ENCODE measurements at places on chromosomes 4 and X. TPM values are rescaled to one million over a fixed set of nuclear protein-coding genes. Genes with fewer than 3 reads are reported as not detected.

HS3ST1 gene
- total RNA-seq: 0.37 TPM

ARHGAP10 gene
- 4.2 TPM for total RNA-seq

ZCCHC18 gene
- total RNA-seq: 9.3 TPM

RBM3 gene
- 261 TPM for total RNA-seq

TMEM150C gene
- 8.9 TPM for total RNA-seq

MND1 gene
- total RNA-seq: 36.1 TPM

KLHL13 gene
- total RNA-seq: 13.2 TPM

SLC30A9 gene
- 68.0 TPM for total RNA-seq

GAGE12H gene
- not detected for total RNA-seq

GYPE gene
- not detected for total RNA-seq

PRPS2 gene
- total RNA-seq: 27.2 TPM

AKAP14 gene
- not detected for total RNA-seq

TNMD gene
- not detected for total RNA-seq

CT45A5 gene
- total RNA-seq: not detected

FAT1 gene
- total RNA-seq: 130 TPM

CENPVL2 gene
- total RNA-seq: 1.6 TPM

SPARCL1 gene
- 8.6 TPM for total RNA-seq

SLC10A4 gene
- total RNA-seq: 2.0 TPM

TBC1D8B gene
- 1.1 TPM for total RNA-seq

SEC31A gene
- 137 TPM for total RNA-seq

TRMT44 gene
- total RNA-seq: 20.1 TPM

DOK7 gene
- total RNA-seq: not detected

EREG gene
- not detected for total RNA-seq

GAGE12F gene
- not detected for total RNA-seq

IL2 gene
- not detected for total RNA-seq

GPC4 gene
- total RNA-seq: 21.1 TPM

GAGE2A gene
- not detected for total RNA-seq

ANKRD50 gene
- 29.3 TPM for total RNA-seq

GAB3 gene
- total RNA-seq: 0.07 TPM

DKK2 gene
- not detected for total RNA-seq

GYG2 gene
- total RNA-seq: 75.6 TPM

SSX2 gene
- not detected for total RNA-seq

CT45A10 gene
- total RNA-seq: not detected

HPGD gene
- not detected for total RNA-seq

DDIT4L gene
- 0.14 TPM for total RNA-seq

KLHL4 gene
- 2.7 TPM for total RNA-seq

ZFP42 gene
- total RNA-seq: 0.77 TPM

SMS gene
- total RNA-seq: 354 TPM

MAGEA2 gene
- not detected for total RNA-seq

TEX11 gene
- total RNA-seq: not detected

IRAK1 gene
- 119 TPM for total RNA-seq

SHOX gene
- 0.16 TPM for total RNA-seq

IBSP gene
- total RNA-seq: not detected
